ENCODE measurements at places on chromosomes 16 and 17.

- peak; percentile 16 for DNase-seq
Measured at GRCh38 chr17:51423421-51424160, 163.2 kb downstream of the UTP18 start.

DNA sequence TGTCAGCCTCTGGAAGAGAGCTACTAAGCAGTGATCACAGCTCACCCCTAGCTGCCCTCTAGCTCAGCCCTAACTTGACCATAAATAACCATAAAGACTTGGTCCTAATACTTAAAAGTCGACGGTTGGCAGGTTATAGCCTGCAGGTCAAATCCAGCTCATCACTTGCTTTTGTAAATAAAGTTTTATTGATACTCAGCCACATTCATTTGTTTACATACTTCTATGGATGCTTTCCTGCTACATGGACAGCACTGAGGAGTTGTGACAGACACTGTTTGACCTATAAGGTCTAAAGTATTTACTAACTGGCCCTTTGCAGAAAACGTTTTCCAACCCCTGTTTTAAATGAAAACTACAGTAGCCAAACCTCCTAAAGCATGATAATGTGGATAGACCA, 151.6 kb upstream of the ASIC2 start:
- no peak for DNase-seq

DNA sequence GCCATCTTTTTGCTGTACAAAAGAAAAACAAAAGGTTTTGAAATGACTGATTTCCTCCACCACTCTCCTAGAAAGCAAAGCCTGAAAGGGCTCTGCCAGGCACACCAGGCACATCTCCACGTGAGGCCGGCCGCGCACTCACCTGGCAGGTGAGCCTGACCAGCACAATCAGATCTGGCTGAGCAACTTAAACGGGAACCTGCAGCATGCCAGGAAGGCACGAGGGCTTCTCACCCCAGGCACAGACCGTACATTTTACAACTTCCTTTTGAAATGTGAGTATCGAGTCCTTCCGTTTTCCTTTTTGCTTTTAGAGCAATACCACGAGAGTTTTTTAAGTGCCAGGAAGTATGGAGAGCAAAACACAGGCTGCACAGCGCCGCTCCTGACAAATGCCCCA, 22.5 kb downstream of the SLC38A10 start:
- no peak for DNase-seq

- DNase-seq = no peak
Measured at GRCh38 chr16:6496996-6497395, 835.6 kb upstream of the RBFOX1 start.

DNA sequence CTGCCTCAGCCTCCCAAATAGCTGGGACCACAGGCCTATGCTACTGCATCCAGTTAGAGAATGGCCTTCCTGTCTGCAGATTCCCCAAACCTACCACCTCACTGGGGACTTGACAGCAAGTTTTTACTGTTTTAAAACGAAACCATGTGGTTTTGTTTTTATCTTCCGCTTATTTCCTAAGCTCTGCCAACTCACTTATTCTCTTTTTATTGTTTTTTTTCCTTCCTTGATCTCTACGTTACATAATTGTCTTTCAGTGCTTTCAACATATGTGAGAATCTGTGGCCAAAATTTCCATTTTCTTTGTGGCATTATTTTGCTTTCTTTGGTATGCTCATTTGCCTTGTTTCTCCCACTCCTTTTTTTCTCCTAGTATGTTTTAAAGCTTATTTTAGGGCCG, 14.6 kb upstream of the SLC38A7 start:
- no peak for DNase-seq
